ENCODE measurements at places on chromosomes 12 and 14.

DNA sequence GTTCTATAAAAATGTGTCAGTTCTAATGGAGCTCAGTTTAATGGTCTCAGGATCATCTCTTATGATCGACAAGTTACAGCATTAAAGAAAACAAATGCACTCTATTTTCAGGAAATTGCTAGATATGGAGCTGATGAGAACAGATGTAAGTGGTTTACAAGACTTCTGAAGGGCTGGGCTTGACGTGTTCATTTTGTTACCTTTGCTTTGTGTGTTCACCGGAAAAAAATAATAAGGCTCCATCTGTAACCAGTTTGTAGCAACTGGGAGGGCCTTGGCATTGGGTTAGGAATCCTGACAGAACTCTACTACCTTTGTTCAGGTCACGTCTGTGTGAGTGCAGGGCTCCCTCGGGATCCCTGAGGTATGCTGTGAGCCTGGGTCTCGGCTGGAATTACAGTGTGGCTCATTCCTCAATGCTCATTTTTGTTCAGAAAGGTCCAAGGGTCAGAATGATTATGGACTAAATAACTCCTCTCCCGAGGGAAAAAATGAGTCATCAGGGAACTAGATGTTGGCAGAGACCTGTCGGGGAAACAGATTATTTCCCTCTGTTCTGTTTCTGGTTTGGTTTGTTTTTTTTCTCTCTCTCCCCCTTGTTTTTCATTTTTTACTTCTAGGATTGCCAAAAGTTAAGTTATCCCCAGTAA lies 158.0 kb downstream of the SLC5A8 start:
- no peak for DNase-seq

- DNase-seq = no peak
Measured at GRCh38 chr12:92094751-92095161, 50.9 kb downstream of the BTG1 start.

- DNase-seq = peak; percentile 30
Measured at GRCh38 chr12:2291182-2291832, 238.5 kb downstream of the CACNA1C start.

GRCh38 chr12:104828015-104828414 lies 130.1 kb downstream of the SLC41A2 start:
- no peak for DNase-seq

- DNase-seq = no peak
Measured at GRCh38 chr12:26564391-26564790, 268.6 kb downstream of the ITPR2 start.

GRCh38 chr14:33738029-33738428 lies 212.8 kb downstream of the EGLN3 start:
- DNase-seq = no peak

- DNase-seq = no peak
Measured at GRCh38 chr12:45278447-45278846, 62.6 kb downstream of the ANO6 start.

- DNase-seq = peak; percentile 59
Measured at GRCh38 chr12:71938728-71939385, at the start of gene TPH2. TPH2 (plus strand) TSS chr12:71938845; CDS start chr12:71938987, 142 bp downstream.

DNA sequence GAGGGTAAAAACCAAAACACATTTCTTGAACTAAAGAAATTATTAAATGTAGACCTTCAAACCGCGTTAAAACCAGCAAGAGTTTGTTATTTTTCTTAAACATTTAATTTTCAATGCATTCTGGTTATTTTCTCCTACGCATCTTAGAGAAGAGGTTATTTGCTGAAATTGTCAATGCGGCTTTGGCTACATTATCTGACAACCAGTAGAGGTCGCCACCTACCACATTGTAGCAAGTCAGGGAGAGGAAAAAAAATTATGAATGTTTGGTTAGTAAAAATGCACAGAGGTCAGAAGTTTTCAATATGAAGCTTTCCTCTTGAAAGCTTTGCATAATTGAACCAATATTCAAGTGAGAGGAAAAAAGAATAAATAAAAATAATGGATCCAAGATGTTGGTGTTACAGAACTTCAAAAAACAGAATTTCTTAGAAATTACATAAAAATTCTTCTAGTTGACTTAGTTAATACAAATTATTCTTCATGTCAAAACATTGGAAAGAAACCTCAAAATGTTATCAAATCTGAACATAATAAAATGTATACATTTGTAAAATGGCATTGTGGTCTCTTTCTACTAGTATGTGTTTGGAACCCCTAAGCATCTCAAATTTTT lies 159.4 kb upstream of the TMTC2 start:
- DNase-seq = no peak

GRCh38 chr14:71155743-71156142 lies 248.5 kb downstream of the PCNX1 start:
- DNase-seq = no peak

DNA sequence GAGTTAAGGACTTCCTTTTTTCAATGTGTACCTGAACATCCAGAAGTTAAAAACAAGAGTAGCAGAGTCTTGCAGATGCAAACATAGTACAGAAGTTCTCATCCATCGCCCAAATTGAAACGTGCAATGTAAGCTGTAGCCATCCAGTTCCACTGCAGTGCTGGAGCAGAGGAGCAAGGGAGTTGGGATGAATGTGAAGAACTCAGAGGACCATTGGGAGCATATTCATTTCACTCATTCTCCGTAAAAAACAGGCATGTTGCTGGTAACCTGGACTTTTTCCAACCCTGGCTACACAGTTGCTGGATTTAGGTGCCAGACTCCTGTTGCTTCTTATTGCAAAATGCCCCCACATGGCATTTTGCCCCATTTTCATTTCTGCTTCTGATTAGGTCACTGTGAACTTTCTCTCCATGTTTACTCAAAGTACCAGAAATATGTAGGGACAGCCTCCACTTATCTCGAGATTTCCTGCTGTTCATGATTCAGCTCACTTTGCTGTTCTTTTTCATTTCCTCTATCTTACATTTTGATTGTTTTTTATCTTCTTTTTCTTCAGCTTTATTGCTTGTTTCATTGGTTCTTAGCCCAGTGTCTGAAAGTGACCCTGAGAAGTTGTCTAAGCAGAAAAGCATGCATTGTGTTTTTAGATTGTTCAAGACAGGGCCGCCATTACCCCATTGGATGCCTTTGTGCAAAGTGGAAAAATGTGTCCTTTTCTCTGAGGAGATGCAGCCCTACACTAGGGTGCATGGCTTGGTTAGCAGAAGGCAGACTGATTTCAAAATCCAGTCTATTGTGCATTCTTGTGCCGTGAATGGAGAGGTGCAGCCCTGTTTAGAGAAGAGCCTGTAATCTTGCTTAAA lies 109.0 kb upstream of the AMIGO2 start:
- no peak for DNase-seq

DNA sequence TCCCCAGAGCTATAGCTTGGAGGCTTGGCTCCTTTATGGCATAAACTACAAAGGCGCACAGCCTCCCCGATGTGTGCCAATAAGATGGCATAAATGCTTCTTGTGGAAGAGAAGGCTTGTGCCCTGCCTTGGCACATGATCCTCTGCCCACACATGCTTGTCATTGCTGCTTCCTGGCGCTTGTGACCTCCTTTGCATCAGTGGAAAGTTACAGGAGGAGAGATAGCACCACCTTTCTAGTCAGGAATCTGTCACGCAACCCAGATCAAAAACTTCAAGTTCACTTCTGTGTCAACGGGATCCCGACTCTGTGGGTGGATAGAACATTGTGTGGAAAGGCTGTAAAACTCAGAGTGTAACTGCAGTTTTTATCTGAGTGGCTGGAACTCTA lies 183.8 kb upstream of the HIF1A start:
- peak; percentile 84 for DNase-seq

DNA sequence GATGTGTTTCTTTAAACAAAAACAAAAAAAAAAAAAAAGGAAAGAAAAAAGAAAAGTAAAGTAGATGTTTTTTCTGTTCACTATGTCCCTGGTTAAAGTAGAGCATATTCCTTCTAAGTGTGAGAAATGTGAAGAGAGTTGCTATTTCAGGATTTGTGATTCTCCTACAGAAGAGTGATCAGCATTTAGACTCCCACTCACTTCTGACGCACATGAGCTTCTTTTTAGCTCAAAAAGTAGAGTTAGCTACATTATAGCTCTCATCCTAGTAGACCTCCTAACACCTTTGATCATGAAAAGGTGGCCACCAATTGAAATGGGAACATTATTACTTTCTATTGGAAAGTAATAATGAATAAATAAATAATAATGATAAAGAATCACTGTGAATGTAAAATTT lies 368.2 kb downstream of the NAV3 start:
- no peak for DNase-seq

GRCh38 chr12:10735428-10735827 lies 12.3 kb upstream of the YBX3 start:
- no peak for DNase-seq

DNA sequence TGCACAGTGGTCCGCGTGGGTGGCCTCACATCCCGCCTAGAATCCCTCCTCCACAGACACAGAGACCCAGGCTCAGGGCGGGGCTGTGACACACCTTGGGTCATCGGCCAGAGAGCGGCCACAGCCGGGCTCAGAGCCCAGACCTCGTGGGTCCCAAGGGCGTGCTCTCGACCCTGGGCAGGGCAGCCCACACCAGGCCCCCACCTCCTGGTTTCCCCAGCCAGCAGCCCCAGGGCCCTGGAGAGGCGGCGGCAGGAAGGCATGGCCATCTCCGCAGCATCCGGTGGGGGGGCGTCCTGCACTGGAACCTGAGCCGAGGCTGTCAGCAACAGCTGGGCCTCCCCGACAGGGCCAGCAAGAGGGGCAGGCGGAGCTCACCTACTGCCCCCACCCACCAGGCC lies 15.2 kb downstream of the JAG2 start:
- DNase-seq = no peak

DNA sequence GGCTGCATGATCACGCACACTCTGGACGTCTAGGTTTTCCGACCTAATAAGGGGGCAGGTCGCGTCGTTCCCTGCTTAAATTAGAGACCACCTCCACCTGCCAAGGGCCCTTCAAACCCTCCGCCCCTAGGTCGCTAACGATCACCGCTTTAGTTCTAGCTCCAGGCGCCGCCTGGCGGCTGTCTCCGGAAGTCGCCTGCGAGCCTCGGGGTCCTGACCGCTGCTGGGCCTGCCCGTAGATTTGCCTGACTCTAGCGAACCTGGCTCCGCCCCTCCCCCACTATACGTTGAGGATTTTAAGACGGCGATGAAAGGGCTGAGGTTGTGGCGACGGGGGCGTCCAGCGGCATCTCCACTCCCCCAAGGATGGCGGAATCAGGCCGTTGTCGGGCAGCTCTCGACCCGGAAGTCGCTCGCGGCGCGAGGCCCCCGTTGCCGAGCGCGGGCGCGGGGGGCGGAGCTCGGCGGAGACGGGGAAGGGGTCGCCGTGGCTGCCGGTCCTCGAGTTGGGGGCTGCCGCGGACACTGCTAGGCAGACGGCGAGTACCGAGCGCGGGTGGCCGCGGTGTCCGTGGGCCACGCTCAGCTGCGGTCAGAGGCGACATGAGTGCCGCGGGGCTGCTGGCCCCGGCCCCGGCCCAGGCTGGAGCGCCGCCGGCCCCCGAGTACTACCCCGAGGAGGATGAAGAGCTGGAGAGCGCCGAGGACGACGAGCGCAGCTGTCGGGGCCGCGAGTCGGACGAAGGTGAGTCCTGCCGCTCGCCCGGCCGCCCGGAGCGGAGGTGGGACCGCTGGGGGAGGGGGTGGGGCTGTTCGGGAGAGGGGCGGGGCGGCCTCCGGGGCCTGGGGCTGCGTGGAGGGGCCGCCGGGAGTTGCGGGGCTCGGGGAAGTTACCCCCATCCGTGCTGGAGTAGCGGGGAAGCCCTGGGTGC lies at the start of gene SUDS3:
Gene SUDS3 (plus strand): TSS at position 467 of the 932 bp plus-strand sequence. CDS start 137 bp downstream, at position 604.
- DNase-seq = peak; percentile 91

GRCh38 chr12:128825835-128826234 lies 2.1 kb upstream of the SLC15A4 start:
- DNase-seq = no peak

DNA sequence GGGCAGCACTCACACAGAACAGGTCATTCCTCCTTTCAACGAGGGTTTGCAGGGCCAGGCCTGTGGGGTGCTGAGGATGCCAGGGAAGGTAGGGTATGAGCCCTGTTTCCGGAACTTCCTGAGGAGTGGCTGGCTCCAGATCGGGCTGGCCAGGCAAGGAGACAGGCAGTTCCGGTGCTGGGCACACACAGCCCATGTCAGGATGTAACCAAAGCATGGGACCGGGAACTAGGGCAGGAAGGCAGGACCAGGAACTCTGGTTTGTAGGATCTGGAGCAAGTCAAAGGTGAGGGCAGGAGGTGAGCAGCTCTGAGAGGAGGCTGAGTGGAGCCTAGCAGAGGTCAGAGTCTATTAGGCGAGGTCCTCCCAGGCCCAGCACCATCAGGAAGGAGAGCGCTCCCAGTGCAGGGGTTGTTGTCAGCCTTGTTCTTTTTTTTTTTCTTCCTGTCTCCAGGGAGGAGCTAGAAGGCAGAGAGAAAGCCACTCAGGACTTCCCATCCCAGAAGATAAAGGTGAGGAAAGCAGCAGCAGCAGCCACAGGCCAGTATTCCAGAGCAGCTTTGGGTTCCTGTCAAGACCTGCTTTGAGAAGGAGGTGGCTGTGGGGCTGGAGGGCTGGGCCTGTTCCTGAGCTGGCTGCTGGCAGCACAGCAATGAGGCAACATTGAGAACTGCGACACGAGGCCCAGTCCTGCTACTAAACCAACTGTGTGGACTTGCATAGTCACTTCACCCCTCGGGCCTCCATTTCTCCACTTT lies 49.0 kb upstream of the PTGR2 start:
- DNase-seq = no peak
